ENCODE measurements at places on chromosomes 4 and X.

DNA sequence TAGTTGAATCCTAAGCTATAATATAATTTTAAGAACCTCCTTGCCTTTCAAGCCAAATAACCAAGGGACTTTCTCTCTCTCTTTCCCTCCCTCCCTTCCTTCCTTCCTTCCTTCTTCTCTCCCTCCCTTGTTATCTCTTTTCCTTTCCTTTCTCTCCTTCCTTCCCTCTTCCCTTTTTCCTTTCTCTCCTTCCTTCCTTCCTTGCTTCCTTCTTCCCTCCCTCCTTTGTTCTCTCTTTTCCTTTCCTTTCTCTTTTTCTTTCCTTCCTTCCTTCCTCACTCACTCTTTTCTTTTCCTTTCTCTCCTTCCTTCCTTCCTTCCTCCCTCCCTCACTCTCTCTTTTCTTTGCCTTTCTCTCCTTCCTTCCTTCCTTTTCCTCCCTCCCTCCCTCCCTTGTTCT lies 42.4 kb downstream of the PDGFRA start:
- DNase-seq: no peak

DNA sequence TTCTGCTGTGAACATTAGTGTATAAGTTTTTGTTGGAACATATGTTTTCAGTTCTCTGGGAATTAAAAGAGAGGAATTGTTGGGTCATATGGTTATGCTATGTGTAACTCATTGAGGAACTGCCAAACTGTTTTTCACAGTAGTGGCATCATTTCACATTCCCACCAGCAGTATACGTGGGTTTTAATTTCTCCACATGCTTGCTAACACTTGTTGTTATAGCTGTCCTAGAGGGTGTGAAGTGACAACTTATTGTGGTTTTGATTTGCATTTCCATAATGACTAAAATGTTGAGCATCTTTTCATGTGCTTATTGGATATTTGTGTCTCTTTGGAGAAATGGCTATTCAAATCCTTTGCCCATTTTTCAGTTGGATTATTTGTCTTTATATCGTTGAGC lies 13.7 kb downstream of the APELA start:
- DNase-seq: no peak

DNA sequence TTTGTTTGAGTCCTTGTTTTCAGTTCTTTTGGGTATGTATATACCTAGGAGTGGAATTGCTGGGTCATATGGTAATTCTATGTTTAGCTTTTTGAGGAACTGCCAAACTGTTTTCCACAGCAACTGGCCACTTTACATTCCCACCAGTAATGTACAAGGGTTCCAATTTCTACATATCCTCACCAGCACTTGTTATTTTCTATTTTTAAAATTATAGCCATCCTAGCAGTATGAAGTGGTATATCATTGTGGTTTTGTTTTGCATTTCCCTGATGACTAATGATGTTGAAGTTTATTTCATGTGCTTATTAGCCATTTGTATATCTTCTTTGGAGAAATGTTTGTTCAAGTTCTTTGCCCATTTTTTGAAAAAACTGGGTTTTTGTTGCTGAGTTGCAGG lies 39.6 kb downstream of the TMEM164 start:
- DNase-seq: no peak

DNA sequence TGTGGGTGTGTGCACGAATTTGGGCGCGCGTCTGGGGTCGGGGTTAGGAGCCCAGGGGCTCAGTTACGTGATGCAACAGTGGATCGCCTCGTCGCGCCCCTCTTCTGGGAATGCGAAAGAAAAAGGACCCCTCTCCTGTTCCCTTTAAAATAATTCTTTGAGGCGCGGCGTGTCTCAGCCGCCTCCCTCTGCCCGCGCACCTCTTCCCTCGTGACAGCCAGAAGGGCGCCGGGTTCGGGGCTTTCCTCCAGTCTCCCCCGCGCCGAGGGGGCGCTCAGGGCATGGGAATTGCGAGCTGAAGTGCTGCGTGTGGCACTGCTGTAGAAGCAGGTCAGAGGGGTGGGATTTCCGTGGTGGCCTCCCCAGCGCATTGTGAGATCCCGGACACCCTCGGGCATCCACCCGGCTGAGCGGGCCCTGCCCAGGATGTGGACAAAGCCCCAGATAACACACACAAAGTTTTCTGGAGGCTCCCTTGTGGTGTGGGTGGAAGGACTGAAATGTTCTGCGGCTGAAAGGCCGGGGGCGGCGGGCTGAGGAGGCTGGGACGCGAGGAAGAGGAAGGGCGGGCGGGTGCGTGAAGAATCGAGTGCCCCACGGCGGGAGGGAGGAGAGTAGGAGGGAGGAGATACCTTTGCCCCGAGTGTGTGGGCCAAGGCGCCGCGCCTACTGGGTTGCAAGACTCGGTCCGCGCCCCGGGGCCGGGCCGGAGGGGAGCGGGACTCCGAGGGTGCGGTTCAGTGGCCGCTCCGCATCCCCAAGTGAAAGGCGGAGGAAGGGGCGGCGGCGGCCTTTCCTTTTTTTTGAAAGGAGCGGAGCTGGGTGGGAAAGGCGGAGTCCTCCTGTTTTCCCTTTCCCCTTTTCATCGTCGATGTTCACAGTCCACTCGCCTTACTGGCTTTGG lies 752 bp downstream of the SEPTIN11 start:
- DNase-seq: peak; percentile 31

- DNase-seq: no peak
Observed at GRCh38 chr4:73317092-73317491, 58.5 kb upstream of the ANKRD17 start.

GRCh38 chr4:7850489-7850888 lies 89.2 kb downstream of the AFAP1 start:
- no peak for DNase-seq

DNA sequence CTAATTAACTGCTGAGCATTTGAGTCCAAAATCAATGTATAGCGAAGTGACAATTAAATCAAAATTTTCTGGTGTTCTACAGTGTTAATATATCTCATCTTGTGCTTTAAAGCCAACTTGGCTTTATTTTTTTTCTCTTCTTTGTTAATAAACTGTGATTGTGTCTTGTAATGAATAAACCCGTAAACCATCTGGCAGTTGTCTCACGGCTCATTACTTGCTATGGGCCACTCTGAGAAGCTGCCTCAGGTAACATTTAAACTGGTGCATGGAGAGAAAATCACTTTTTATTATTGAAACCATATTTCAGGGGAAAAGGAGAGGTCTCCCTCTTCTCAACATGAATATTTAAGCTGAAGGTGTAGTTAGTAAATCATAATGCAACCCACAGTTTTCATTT lies 694.0 kb downstream of the KCTD8 start:
- DNase-seq: no peak

DNA sequence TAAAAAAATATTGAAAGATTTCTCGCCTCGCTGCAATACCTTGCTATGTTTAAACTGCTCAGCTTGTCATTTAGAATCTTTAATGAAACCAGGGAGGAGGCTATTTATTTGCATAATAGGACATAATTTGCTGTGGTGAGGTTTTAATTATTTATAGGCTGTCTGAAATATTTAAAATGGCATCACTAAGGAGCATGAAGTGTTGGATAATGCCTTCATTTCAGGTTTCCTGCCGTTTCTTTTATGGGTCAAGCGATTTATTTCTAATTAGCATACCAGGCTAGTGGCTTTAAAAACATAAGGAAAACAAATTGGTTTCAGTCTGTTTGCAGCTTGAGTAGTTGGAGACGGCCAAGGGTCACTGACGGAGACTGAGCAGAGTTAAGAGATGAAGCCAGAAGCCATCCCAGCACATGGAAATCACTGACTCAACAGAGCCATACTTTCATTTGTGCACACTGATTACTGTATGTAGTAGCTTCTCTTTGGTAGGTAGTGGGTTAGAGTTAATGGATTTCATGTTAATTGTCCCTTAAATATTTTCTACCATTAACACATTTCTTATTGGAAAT lies 1962.4 kb upstream of the TENM3 start:
- no peak for DNase-seq

- DNase-seq: no peak
Observed at GRCh38 chr4:158043971-158044618, 128.7 kb downstream of the GASK1B start.

DNA sequence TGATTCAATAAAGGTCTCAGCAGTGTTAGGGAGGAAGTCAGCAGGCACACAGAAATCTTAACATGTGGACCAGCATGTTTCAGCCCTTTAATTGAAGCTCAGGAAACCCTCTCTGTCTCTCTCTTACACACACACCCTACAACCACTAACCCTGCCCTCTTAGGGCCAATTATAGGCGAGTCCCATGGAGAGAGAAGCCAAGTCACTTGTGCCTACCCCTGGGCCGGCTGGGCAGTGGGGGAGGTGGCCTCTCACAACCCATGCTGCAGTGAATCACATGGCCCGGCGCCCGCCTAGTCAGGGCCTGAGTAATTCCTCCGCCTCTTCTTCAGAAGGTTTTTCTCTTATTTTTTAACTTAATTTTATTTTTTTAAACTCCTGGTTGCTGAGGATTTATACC lies 3.7 kb downstream of the FGD1 start:
- DNase-seq: no peak

DNA sequence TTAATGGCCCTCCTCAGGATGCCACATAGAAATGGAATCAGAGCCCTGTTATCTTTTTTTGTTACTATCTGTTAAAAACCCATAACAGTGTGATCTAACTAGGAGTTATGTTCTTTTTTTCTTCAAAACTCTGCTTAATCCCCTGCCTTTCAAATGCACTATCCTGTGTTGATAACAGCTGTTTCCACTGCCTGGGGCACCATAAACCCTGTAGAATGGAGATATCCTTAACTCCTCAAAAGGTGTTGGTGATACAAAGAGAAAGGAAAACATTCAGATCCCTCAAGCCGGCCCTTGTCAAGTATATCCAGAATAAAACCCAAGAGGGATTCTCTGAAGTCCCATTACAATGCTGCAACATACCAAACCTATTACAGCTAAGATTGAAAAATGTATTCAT lies 108.6 kb downstream of the ACTRT1 start:
- DNase-seq: no peak

DNA sequence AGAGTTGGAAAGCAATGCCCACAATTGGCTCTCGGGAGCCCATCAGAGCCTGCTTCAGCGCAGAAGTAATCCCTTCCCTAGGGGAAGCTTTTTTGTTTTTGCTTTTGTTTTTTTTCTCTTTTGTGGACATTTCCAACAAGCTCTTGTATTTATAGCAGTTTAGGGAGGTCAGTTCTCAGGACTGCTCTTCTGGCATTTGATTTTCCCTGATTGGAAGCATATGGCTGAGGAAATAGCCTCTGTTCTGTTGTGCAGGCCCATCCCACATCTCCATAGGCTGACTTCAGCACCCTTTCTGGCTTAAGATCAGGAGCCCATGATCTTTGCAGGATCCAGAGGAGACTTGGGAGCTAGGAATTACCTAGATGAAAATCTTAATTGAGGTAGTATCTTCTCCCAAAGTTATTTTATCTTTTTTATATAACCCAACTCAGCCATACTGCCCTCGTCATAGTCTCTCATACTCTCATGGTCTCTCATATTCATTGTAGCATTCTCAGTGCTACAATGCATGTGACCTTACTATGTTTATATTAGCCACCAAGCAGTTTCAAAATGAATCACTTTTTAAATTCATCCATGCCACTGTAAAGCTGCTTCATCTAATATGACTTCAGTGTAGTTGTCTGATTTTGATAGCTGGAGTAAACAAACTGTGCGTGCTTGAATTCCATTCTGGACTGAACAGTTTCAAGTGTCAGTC lies 16.7 kb downstream of the PAGE4 start:
- no peak for DNase-seq

GRCh38 chr4:48804584-48805301 lies 24.7 kb upstream of the FRYL start:
- no peak for DNase-seq

- DNase-seq: no peak
Observed at GRCh38 chr4:111761531-111761930, 383.7 kb upstream of the FAM241A start.

- DNase-seq: no peak
Observed at GRCh38 chr4:8847331-8847730, 24.3 kb downstream of the HMX1 start.

DNA sequence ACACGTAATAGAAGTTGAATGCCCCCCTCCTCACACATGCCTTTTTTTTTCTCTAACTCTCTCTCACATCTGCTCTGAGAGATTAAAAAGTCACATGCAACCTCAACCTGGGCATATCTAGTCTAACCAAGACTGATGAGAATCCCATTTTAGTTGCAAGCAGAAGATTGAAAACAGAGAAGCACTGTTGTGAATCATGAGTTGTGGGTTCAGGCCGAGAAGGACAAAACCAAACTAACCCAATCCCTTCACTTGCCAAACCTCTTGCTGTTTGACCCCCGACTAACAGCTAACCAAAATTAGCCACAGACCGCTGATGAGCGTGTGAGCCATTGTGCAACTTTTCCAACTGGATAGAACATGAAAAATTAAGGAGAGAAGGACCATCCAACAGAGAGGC lies 31.8 kb downstream of the CXCL1 start:
- no peak for DNase-seq

GRCh38 chr4:153433754-153434105 lies 32.4 kb upstream of the TMEM131L start:
- no peak for DNase-seq

GRCh38 chr4:44978020-44978419 lies 251.7 kb upstream of the GNPDA2 start:
- DNase-seq: no peak

DNA sequence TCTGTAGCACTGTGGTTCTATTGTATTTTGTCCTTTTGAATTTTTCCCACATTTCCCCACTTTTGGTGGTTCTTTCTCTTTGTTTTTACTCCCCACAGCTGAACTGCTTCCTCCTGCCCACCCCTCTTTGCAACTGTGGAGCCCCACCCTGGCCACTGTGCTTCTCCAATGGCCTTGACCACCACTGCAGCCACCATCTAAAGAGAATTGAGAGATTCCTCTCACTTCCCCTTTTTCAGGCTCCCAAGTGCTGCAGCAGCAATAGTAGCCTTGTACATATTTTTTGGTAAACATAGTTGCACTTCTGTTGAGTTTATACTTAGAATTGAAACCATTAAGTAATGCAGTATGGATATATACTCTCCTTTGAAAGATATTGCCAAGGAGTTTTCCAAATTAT lies 51.3 kb upstream of the FRMPD3 start:
- no peak for DNase-seq

GRCh38 chr4:54842656-54843055 lies 184.9 kb downstream of the KIT start:
- DNase-seq: no peak
